ENCODE measurements at places on chromosomes 12 and 14.

GRCh38 chr14:80681651-80682050 lies 259.9 kb downstream of the CEP128 start:
- DNase-seq, result no peak

DNA sequence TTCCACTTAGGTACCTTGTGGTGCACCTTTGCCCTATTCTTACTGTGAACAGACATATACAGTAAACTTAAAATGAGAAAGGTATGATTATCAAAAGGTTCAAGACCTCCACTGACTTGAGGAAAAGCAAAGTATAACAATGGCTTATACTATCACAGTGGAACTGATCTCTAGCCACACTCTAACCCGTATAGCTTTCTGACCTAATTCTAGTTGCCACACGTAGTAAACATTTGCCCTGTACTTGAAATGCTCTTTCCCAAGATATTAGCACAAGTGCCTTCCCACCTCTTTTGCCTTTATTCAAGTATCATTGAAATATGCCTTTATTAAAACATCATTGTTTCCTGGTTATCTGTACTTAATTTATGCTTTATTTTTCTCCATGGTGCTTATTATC lies 250.4 kb upstream of the PPFIA2 start:
- DNase-seq, result no peak

DNA sequence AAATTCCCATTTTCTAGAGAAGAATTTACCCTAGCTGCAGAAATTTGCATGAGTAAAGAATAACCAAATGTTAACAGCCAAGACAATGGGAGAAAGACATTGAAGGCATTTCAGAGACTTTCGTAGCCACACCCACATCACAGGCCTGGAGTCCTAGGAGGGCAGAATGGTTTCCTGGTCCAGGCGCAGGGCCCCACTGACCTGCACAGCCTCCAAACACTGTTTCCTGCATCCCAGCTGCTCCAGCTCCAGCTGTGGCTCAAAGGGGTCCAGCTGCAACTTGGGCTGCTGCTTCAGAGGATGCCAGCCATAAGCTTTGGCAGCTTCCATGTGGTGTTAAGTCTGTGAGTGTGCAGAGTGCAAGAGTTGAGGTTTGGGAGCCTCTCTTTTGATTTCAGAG lies 6.5 kb upstream of the PRR4 start:
- no peak for DNase-seq

DNA sequence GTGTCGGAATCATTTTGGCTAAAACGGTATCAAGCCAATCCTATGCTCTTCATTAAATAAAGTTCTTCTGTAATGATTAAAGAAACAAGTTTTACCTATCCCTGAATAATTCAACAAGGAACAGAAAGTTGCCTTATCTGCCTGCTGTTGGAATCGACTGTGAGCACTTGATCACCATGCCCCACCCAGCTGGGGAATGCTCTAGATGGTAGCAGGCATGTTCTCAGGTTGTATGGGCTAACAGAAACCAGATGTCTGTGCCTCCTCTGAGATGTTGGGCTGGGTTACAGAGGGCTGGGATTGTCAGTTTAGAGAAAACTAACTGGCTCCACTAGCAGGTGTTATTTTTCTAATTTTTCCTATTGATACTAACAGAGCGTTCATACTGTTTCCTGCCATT lies 28.9 kb downstream of the RTRAF start:
- DNase-seq, result no peak

DNA sequence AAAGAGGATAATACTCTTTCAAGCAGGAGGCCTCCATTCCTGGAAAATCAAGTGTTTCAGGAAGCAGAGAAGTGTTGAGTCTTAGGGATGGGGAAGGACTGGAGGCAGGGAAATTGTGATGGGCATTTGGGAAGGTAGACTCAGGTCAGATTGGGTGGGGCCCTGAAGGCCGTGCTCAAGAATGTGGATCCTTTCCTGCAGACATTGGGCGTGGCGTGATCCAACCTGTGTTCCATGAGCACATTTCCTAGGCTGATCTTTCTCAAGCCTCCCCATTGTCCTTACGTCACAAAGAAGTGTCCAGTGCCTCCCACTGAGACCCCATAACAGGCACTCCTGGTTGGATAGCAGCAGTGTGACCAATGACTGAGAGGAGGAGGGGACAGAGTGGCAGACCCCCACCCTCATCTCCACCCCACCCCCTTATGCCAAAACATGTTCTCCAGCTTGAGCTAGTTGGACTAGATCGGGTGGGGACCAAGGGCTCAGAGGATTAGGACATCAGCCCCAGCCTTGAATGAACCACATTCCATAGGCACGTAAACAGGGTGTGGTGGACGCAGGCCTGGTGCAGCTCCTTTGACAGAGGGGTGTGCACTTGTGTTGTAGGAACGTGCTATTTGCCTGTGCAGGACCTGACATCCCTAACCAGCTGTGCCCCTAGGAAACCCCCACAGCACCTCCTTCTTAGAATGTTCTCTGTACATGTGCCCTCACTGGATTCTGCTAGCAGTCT lies 76.8 kb downstream of the TTC9 start:
- no peak for DNase-seq

DNA sequence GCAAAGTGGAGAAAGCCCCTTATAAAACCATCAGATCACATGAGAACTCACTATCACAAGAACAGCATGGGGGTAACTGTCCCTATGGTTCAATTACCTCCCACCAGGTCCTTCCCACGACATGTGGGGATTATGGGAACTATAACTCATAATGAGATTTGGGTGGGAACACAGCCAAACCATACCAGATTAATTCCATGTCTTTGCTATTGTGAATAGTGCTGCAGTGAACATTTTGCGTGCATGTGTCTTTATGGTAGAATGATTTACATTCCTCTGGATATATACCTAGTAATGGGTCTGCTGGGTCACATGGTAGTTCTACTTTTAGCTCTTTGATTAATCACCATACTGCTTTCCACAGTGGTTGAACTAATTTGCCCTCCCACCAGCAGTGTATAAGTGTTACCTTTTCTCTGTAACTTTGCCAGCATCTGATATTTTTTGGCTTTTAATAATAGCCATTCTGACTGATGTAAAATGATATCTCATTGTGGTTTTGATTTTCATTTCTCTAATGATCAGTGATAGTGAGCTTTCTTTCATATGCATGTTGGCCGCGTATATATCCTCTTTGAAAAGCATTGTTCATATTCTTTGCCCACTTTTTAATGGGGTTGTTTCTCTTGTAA lies 29.7 kb upstream of the SAV1 start:
- no peak for DNase-seq

DNA sequence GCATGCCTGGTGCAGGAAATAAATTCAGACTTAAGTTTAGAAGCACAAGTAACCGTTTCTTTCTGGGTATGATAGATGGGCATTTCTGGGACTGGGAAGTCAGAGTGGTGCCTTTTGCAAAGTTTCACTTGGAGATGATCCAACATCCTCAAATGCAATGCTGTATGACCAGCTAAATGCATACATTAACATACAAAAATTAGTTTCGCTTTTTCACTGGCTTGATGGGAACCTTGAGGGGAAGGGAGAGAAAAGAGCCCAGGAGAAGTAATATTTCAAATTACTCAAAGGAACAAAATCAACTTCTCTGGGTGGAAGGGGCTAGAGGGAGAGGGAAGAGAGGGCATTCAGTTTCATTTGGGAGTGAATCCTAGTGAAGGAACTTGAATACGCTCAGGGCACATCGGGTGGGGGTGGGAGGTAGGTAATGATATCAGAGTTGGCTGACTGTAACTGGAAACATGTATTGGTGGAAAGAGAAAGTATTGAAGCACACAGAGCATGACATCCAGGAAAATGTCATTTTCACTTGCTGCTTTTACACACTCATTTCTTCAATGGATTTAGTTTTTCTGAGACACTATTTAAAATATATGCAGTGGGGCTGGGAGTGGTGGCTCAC lies 175.5 kb downstream of the PTPRO start:
- no peak for DNase-seq

GRCh38 chr14:72560331-72560730 lies 333.6 kb downstream of the DPF3 start:
- no peak for DNase-seq

GRCh38 chr14:68593806-68594536 lies 198.9 kb downstream of the ZFP36L1 start:
- no peak for DNase-seq

- no peak for DNase-seq
Measured at GRCh38 chr14:52790011-52790755, 1.2 kb downstream of the GNPNAT1 start.

DNA sequence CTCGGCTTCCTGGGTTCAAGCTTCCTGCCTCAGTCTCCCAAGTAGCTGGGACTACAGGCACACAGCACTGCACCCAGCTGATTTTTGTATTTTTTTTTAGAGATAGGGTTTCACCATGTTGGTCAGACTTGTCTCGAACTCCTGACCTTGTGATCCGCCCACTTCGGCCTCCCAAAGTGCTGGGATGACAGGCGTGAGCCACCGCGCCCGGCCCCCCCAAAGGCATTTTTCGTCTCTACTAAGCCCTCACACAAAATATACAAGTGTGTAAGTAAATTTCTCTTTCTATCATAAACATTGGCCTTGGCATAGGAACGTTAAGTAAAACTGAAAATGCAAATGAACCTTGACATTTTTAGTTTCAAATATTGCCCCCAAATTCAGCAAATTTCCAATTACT lies 2.1 kb downstream of the ACAD10 start:
- no peak for DNase-seq

DNA sequence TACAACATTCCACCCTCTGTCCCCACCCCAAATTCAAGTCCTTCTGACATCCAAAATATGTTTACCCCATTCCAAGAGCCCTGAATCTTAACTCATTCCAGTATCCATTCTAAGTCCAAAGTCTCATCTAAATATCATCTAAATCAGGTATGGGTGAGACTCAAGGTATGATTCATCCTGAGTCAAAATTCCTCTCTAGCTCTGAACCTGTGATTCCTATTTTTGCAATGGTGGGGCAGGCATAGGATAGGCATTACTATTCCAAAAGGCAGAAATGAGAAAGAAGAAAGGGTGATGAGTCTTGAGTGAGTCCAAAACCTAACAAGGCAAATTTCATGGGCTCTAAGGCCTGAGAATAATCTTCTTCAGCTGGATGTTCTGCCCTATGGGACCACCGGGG lies 140.3 kb upstream of the FAR2 start:
- DNase-seq, result no peak

DNA sequence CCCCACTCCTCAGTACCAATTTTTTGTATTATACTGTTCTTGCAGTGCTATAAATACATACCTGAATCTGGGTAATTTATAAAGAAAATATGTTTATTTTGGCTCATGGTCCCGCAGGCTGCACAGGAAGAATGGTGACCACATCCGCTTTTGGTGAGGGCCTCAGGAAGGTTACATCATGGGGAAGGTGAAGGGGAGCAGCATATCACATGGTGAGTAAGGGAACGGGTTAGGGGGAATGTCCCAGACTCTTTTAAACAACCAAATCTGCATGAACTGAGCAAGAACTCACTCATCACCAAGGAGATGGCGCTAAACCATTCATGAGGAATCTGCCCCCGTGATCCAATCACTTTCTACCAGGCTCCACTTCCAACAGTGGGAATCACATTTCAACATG lies 40.0 kb downstream of the OSBPL8 start:
- no peak for DNase-seq

- no peak for DNase-seq
Measured at GRCh38 chr12:103401421-103401820, 94.3 kb downstream of the C12orf42 start.

GRCh38 chr12:129605666-129606065 lies 298.2 kb downstream of the TMEM132D start:
- DNase-seq, result no peak

DNA sequence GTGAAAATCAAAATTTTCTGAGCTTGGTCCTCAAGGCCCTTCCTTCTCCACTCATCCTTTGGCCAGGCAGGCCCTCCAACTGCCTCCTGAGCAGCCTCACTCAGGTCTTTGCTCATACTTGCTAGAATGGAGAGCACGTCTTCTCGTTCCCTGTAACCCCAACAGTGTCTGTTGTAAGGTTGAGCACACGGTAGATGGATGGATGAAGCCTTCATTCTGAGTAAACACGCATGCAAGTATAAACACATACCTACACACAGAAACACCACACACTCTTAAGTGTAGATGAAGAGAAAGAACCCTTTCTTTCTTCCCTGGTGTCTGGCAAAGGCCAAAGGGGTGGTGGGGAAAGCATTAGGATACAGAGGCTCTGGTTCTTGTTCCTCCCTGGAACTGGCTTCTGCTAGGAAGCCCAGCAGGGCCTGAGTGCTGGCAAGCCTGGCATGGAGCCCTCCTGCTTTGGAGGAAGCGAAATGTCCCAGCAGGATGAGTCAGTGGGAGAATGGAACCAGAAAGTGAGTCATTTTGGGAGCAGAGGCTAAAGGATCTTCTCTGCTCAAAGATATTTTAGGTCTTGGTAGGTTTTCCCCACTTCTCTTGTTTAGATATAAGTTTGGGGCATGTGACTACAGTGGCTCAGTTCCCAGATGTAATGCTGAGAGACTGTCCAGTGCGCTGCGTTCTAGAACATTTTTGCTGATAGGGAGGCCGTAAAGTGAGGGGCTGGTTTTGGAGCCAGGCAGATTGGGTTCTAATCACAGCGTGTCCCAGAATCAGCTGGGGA lies 127.4 kb downstream of the CACNA1C start:
- DNase-seq, result no peak

DNA sequence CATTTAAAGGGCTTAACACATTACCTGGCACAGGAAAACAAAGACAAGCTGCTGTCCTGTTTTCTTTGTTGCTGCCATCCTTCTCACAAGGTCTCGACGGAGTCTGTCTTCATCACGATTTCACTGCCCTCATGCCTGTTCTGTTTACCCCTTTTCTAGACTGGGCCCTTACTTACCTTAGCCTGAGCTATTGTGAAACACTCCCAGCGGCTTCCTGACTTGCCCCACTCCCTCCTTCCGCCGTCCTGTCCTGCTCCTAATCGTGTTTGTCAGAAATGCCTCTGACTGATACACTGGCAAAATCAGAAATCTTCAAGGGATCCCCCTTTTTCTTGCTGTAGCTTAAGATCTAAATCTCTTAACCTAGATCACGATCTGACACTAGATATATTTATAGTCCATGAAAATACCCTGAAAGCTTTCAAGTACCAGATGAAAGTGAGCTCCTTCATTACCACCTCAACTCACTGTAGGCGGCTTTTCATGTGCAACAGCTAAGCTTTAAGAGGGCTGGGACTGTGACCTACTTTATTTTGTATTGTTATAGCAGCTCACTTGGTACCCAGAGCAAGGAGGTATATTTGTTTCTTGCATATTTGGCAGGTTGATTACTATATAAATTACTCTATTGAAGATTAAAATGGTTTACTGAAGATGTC lies 32.1 kb downstream of the TECPR2 start:
- no peak for DNase-seq

DNA sequence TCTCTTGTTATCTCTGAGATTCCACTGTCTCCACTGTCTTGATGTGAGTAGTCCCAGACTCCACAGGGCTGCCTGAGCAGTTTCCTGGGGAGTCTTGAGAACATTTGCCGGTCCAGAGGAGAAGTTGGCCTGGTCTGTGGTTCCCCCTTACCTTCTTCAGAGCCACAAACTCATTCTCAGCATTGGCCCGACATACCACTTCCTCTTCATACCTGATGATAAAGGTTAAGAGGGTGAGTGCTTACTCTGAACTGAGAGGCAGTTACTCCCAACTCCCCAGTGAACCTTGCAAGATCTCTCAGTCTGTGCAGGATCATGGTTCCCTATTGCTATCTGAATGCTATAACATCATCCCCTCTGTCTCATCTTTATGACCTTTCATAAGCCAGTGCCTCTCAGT lies 2.6 kb downstream of the KRT84 start:
- no peak for DNase-seq

GRCh38 chr12:52514471-52515318 lies 5.5 kb downstream of the KRT5 start:
- peak; percentile 12 for DNase-seq

Data from liver (tissue), 10 donors.